ENCODE measurements at places on chromosomes 16 and 17.

DNA sequence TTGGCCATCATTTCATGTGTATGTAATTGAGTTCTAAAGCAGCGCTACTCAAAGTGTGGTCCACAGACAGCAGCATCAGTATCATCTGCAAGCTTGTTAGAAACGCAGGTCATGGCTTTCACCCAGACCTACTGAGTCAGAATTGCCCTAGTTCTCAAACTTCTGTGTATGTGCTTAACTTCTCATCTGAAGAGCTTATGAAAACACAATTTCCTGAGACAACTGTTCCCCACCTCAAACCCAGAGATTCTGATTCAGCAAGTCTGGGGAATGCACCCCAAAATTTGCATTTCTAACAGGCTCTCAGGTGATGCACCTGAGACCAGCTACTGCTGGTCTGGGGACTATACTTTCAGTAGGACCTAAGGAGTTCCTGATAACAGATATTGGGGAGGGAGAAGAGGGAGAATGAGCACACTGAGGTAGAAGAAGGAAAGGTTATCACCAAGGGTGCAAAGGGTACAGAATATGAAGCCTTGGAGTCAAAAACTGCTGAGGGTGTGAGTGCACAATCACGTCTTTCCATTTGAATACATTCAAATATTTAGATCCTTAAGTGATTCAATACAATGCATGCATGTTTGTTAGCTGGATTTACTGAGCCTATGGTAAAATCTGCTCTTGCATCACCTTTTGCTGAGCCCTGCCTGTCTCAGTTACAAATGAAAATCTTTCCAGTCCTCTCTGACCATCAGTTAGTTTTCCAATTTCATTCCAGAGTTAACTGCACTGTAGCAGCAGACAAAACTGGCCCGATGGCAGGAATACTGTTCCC is 29.2 kb upstream of the SKAP1 start:
- no peak for DNase-seq

DNA sequence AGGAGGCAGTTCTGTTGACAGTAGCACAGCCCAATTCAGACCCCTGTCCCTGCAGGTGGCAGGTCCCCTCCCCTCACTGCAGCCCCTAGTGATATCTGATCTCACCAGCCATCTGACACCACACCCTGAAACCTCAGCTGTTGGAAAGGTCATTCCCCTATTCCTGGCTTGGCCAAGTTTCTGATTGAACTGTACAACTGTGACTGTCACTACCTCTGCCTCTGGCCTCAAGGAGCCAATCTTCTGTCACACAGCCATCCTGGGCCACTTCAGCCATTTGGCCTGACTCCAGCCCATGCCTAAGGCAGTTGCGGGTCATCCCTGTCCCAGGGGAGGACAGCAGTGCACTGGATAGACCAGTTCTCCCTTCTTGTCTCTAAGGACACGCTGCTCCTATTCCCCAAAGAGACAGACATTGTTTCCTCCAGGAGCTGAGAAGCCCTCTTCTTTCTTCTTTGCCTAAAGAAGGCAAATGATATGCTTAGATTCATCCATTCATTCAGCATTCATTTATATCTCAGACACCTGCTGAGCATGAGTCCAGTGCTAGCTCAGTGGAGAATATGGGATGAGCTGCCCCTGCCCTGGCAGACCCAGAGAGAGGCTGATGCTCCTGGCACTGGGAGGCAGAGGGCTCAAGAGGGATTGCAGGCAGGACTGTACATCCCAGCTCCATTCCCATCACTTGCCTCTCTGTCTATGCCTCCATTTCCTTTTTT is 4.6 kb upstream of the ALDOA start:
- no peak for DNase-seq

- no peak for DNase-seq
These were observed 2.9 kb upstream of the LYRM9 start for GRCh38 chr17:27895940-27896535.

GRCh38 chr16:5951486-5951885 is 853.9 kb upstream of the EEF2KMT start:
- no peak for DNase-seq

DNA sequence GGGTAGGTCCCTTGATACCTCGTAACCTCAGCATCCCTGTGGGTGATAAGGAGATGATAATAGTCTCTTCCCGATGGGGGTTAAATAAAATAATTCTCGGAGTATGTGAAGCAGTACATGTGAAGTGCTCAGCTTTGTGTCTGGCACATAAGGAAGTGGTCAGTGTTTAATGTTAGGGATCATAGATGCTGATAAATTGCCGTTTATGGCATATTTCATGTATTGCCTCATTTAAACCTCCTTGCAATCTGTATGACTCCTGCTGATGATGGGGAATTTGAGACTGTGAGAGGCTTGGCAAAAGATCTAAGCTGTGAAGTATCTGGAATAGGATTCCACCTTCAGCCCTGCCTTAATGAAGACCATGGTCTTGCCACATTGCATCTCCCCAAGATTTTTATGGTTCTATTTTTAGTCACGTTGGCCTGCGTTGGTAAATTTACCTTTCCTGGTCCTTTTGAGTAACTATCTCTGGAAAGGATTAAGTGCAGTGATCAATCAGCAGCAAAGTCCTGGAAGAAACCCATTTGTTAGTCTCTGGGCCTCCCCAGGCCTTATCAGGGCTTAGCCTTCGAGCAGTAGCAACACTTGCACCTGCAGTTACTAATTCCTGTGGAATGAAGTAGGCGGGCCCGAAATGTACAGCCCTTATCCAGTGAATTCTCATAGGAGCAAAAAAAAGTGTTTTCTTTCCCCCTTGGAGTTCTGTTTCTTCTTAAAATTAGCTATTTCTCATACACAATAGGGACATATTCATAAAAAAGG is 144.9 kb downstream of the WWOX start:
- DNase-seq: no peak

DNA sequence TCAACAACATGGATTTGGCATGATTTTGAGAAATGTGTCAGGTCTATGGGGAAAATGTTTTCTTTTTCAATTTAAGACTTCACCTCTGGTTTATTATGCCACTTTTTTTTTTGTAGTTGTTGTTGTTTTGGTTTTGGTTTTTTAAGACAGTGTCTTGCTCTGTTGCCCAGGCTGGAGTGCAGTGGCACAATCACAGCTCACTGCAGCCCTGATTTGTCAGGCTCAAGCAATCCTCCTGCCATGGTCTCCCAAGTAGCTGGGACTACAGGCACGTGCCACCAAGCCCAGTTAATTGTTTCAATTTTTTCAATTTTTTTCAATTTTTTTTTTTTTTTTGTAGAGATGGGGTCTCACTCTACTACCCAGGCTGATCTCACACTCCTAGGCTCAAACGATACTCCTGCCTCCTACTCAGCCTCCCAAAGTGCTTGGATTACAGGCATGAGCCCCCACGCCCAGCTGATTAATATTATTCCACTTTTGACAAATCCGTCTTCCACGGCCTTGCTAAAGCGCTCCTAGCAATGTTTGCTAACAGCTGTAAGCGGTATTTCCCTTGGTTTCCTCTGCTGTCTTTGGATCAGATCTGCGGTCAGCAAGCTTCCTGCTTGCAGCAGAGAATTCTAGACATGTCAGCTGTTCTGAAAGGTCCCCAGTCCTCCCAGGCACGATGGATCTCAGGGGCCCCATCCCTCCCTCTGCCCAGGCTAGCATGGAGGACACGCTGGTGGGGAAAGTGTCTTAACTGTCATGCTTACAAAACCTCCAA is 7.0 kb upstream of the MILR1 start:
- DNase-seq: peak; percentile 44
